ENCODE measurements at places on chromosomes 6 and 20.
A peak's percentile ranks its signal among the peaks of the same experiment; 100 is the strongest.

DNA sequence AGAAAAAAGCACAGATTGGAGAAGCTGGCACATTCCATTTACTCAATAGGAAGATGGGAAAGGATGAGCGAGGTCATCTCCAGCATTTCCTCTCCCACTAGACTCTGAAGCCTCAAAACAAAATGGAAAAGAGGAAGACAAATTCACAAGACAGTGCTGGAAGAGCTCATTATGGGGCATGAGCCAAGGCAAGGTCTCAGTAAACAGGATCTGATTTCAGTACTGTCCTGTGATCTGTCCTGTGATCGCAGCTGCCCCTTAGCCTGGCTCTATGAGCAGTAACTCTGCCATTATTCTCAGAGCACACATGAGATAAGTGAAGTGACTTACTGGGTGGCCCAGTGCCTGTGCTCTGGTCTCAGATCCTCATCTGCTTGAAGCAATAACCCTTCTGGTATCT lies 68.1 kb upstream of the SLC4A11 start:
- no peaks in the 10 kb centered on the region for H3K27me3 ChIP-seq
- H3K4me1 ChIP-seq: no peaks in the 10 kb centered on the region
- no peak overlapping the region for H3K27ac ChIP-seq
- no peak for DNase-seq

DNA sequence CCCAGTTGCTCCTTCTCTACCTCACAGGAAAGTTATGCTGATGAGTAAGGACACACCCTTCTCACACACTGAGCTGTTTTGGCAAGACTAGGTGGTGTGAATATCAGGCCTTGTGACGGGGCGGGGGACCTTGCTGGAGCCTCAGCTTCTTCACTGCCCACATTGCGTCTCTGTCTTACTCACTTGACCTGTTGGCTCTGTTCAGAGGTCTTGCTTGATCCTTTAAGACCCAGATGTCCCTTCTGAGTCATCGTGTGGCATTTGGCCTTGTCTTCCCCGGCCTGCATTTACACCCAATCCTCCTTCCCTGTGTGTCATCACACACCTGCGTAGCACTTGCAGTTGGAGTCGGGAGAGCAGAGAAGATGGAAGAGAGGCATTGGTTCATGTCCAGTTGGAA lies 8.3 kb upstream of the PRND start:
- no peak overlapping the region for H3K27ac ChIP-seq
- no peak for DNase-seq
- H3K36me3 ChIP-seq: no peaks in the 10 kb centered on the region
- no peaks in the 10 kb centered on the region for H3K27me3 ChIP-seq
- H3K4me1 ChIP-seq: peaks cover 12% of the 10 kb centered on the region
- H3K4me3 ChIP-seq: no peak overlapping the region

GRCh38 chr20:36989797-36990196 lies 38.3 kb upstream of the SAMHD1 start:
- H3K27me3 ChIP-seq: no peaks in the 10 kb centered on the region
- peak overlapping the region; percentile 25 for H3K27ac ChIP-seq
- H3K36me3 ChIP-seq: peaks cover 23% of the 10 kb centered on the region
- peaks cover 8% of the 10 kb centered on the region for H3K4me1 ChIP-seq

DNA sequence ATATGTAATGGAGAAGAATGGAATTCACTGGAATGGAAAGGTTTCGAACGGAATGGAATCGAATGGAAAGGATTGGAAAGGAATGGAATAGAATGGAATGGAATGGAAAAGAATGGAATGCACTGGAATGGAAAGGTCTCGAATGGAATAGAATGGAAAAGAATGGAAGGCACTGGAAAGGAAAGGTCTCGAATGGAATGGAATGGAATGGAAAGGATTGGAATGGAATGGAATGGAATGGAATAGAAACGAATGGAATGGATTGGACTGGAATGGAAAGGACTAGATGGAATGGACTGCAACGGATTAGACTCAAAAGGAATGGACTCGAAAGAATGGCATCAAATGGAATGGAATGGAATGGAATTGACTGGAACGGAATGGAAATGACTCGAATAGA lies 20.5 kb upstream of the DEFB115 start:
- H3K4me1 ChIP-seq: no peaks in the 10 kb centered on the region
- H3K36me3 ChIP-seq: no peaks in the 10 kb centered on the region
- H3K4me3 ChIP-seq: no peak overlapping the region
- H3K27me3 ChIP-seq: no peaks in the 10 kb centered on the region

- no peaks in the 10 kb centered on the region for H3K36me3 ChIP-seq
- H3K27ac ChIP-seq: no peak overlapping the region
- no peaks in the 10 kb centered on the region for H3K27me3 ChIP-seq
- H3K4me1 ChIP-seq: no peaks in the 10 kb centered on the region
- H3K4me3 ChIP-seq: no peak overlapping the region
Measured at GRCh38 chr6:56382416-56382940, 135.1 kb upstream of the COL21A1 start.

DNA sequence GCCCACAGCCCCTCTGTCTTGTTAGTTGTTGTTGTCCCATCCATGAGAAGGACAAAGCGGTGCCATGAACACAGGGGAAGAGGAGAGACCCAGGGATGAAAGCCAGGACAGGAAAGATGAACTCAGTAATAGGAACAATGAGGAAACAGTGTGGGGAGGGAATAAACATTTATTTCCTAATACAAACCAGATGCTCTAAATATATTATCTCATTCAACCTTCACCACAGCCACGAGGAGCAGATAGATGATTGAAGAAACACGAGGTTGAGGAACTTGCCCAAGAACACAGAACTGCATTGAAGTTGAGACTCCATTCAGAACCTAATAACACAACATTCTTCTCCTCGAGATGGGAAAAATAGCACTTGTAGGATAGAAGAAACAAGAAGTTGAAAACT lies 53.0 kb upstream of the AIG1 start:
- no peak overlapping the region for H3K4me3 ChIP-seq

DNA sequence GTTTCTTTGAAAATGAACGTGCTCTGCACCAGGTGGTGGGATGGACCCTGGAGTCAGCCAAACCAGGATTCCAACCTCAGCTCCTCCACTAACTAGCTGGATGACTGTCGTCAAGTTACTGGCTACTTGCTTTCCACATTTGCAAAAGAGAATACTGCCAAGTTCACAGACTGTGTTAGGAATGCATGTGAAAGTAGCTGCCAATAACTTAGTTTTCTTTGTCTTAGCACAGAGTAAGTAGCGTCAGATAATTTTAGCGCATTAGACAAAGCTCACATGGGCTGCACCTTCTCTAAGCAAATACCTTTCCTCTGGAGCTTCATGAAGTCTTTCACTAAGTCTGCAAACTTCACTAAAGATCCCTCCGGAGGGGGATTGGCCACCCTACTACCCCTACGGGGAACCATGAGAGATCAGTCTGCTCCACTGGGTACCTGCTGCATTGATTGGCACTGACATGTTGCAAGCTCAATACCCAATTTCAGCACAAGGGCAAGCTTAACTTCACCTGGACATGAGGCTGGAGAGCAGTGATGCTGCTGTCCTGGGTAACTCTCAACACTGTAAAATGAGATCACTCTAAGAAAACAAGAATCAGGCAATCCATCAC lies 113.9 kb downstream of the MBOAT1 start:
- H3K27ac ChIP-seq: no peak overlapping the region
- H3K27me3 ChIP-seq: no peaks in the 10 kb centered on the region
- no peaks in the 10 kb centered on the region for H3K36me3 ChIP-seq
- DNase-seq: no peak

DNA sequence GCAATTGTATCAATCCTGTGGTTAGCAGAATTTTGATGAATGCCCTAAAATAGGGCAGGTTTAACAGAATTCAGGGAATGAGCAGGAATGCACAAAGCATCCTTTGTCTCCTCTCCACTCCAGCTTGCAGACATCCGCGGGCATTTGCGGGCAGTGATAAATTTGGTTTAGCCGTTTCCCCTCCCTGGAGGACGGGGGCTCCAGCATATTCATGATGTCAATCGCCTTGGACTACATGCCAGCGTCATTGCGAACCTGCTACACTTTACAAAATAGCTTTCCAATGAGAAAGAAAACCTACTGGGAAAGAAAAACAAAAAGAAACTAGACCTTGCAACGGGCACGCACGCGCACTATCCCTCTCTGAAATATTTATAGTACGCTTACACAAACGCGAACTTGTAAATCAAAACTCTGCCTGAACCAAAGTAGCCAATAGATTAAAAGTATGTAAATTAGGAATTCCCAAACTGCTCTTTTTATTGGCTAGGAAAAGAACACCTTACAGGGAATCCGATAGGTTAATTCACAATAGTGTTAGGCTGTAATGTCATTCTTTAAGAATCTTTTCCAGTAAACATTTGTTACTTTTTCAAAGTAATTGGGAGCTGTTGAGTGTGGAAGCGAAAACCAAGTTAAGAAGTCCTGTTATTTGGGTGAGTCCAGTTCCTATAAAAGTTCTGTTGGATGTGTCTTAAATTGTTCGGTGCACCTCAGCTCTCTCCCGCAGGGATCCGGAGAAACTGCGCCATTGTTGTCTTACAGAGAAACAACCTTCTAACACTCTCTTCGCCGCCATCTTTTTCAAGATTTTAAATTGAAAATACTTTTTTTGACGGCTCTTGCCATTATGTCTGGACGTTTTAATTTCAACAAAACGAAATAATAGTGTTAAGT lies 136.7 kb downstream of the HFE start:
- peaks cover 4% of the 10 kb centered on the region for H3K4me1 ChIP-seq
- no peak for DNase-seq
- H3K27ac ChIP-seq: no peak overlapping the region
- H3K27me3 ChIP-seq: no peaks in the 10 kb centered on the region
- no peak overlapping the region for H3K4me3 ChIP-seq

- no peak overlapping the region for H3K4me3 ChIP-seq
- no peaks in the 10 kb centered on the region for H3K36me3 ChIP-seq
- no peak for DNase-seq
- peaks cover 18% of the 10 kb centered on the region for H3K4me1 ChIP-seq
Measured at GRCh38 chr6:105784179-105784578, 302.0 kb upstream of the PRDM1 start.

GRCh38 chr6:52579006-52579660 lies 2.3 kb upstream of the TRAM2 start:
- H3K27ac ChIP-seq: no peak overlapping the region
- no peak overlapping the region for H3K4me3 ChIP-seq
- peaks cover 22% of the 10 kb centered on the region for H3K4me1 ChIP-seq
- peaks cover 12% of the 10 kb centered on the region for H3K36me3 ChIP-seq

DNA sequence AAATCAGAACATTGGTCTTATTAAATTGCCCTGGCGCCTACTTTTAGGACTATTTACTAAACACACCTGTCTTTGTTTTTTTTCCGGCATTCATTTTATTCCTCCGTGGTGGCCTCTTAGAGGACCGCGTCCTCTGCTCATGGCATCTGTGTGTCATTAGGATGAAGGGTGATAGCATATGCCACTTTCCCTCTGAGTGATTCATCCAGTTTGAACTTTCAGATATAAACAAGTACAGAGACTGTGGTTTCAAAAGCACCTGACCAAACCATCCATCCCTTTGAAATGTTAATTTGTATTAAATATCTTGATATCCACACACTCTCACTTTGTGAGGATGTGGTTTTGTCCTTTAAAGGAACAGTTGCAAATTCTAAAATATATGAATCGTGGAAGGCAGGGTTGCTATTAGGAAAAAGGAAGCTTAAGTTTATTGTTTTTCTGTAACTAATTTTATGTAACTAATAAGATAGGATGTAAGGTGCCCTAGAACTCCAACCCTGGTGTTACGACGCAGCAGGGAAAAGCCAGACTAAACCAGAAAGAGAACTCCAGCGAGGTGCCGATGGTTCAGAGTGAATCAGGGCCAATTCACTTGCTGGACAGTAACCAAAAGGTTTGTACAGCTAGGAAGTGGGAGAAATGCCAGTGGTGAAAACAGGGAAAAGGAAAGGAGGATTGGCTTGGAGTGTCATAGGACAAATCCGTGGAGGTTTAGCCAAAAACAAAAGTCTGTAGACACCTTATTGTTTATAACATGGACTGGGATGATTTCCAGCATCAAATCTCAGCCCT lies 98.7 kb downstream of the SHLD1 start:
- peaks cover 6% of the 10 kb centered on the region for H3K36me3 ChIP-seq
- H3K4me3 ChIP-seq: no peak overlapping the region
- H3K27me3 ChIP-seq: no peaks in the 10 kb centered on the region

- H3K4me3 ChIP-seq: no peak overlapping the region
- no peak for DNase-seq
- no peaks in the 10 kb centered on the region for H3K27me3 ChIP-seq
- no peaks in the 10 kb centered on the region for H3K4me1 ChIP-seq
- H3K36me3 ChIP-seq: peaks cover 18% of the 10 kb centered on the region
Measured at GRCh38 chr6:143778926-143779325, 64.2 kb upstream of the LTV1 start.

DNA sequence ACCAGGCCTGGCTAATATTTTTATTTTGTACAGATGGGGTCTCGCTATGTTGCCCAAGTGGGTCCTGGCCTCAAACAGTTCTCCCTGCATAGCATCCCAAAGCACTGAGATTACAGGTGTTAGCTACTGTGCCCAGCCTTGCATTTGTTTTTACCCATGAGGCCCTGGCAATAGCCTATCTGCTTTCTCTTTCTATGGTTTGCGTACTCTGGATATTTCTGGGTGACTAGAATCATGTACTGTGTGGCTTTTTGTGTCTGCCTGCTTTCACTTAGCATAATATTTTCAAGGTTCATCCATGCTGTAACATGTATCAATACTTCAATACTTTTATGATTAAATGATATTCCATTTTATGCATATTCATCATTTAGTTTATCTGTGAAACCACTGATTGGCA lies 451.7 kb downstream of the GRIK2 start:
- H3K36me3 ChIP-seq: no peaks in the 10 kb centered on the region
- no peak for DNase-seq
- H3K27me3 ChIP-seq: no peaks in the 10 kb centered on the region
- H3K27ac ChIP-seq: no peak overlapping the region
- H3K4me1 ChIP-seq: no peaks in the 10 kb centered on the region

GRCh38 chr6:145023116-145023726 lies 712.1 kb downstream of the EPM2A start:
- no peak overlapping the region for H3K27ac ChIP-seq
- H3K36me3 ChIP-seq: no peaks in the 10 kb centered on the region

- H3K36me3 ChIP-seq: no peaks in the 10 kb centered on the region
- no peak overlapping the region for H3K4me3 ChIP-seq
Measured at GRCh38 chr6:44808148-44808547, 420.6 kb downstream of the CDC5L start.

GRCh38 chr6:123635567-123635966 lies 1.2 kb downstream of the TRDN start:
- DNase-seq: no peak
- H3K4me3 ChIP-seq: no peak overlapping the region
- H3K27me3 ChIP-seq: no peaks in the 10 kb centered on the region
- no peak overlapping the region for H3K27ac ChIP-seq
- H3K4me1 ChIP-seq: no peaks in the 10 kb centered on the region
- H3K36me3 ChIP-seq: no peaks in the 10 kb centered on the region

GRCh38 chr6:35327349-35328027 lies 14.9 kb upstream of the PPARD start:
- H3K4me1 ChIP-seq: peaks cover 5% of the 10 kb centered on the region
- H3K27me3 ChIP-seq: no peaks in the 10 kb centered on the region
- DNase-seq: peak; percentile 55
- peaks cover 17% of the 10 kb centered on the region for H3K36me3 ChIP-seq
- H3K27ac ChIP-seq: peak overlapping the region; percentile 91

GRCh38 chr6:111770263-111771093 lies 102.8 kb downstream of the FYN start:
- peaks cover 42% of the 10 kb centered on the region for H3K36me3 ChIP-seq
- H3K27ac ChIP-seq: peak overlapping the region; percentile 60
- H3K4me1 ChIP-seq: peaks cover 73% of the 10 kb centered on the region
- no peak overlapping the region for H3K4me3 ChIP-seq

GRCh38 chr6:43883847-43884651 lies 114.0 kb downstream of the VEGFA start:
- no peak overlapping the region for H3K4me3 ChIP-seq
- no peak overlapping the region for H3K27ac ChIP-seq
- no peaks in the 10 kb centered on the region for H3K36me3 ChIP-seq
- peaks cover 4% of the 10 kb centered on the region for H3K27me3 ChIP-seq
- peaks cover 16% of the 10 kb centered on the region for H3K4me1 ChIP-seq

Data from stimulated activated naive B cell treated with anti-CD40 and anti-IgM and Interleukin-4, amounts not matched to agents 10 μg/mL and 1 μg/mL and 100 μg/mL, for 72 hours (primary cell).